MM.1S (cell line): ENCODE measurements at places on chromosomes 6 and 20.

GRCh38 chr6:155253337-155253736 lies 10.5 kb upstream of the CLDN20 start:
- no peak overlapping the region for H3K4me3 ChIP-seq
- no peaks in the 10 kb centered on the region for H3K4me1 ChIP-seq
- no peak overlapping the region for H3K27ac ChIP-seq
- H3K27me3 ChIP-seq = no peaks in the 10 kb centered on the region

DNA sequence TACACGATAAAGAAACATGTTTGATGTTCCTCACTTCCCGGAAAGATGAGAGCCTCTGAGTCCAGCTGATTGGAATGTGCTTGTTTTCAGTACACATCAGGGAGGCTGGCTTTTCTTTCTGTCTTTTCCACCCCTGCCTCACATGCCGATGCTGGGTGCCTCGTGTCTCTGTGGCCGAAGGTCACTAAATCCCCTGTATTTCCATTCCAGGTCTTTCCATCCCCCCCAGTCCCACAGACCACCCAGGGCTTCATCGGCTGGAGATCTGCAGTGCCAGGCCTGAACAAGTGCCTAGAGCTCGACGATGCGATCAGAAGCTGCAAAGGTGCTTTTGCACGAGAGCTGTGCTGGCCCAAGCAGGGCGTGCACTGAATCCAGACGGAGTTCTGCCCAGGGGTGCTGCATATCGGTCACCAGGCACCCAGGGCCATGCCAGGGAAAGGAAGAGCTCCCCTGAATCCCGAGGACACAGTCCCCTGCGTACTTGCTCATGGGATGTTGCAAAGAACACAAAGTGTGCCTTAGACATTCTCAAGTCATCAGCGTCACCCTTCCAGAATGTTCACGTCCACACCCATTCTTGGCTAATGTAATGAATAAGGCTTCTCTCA lies 67.9 kb downstream of the ANKRD60 start:
- H3K36me3 ChIP-seq = no peaks in the 10 kb centered on the region
- no peak overlapping the region for H3K27ac ChIP-seq
- H3K4me3 ChIP-seq = no peak overlapping the region
- peaks cover 90% of the 10 kb centered on the region for H3K27me3 ChIP-seq

DNA sequence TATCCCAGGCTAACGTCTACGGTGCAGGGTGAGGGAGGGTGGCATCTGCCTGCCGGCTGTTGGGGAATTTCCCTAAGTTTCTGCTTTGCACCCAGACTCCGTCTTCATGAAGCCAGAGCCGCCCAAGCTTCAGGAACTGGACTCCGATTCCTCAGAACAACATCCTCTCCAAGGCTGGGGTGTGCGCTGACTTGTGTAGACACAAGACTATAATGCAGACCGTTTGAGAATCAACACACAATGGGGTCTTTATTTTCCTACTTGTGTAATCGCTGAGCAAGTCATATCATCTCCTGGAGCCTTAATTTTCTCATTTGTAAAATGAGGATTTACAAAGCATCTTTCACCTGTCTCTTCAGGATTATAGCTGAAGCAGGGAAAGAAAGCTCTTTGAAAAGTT lies 160.5 kb upstream of the AGPAT4 start:
- no peak overlapping the region for H3K27ac ChIP-seq
- H3K36me3 ChIP-seq = no peaks in the 10 kb centered on the region
- no peak for DNase-seq
- no peaks in the 10 kb centered on the region for H3K27me3 ChIP-seq

- H3K4me3 ChIP-seq = no peak overlapping the region
- no peak overlapping the region for H3K27ac ChIP-seq
- H3K4me1 ChIP-seq = no peaks in the 10 kb centered on the region
- no peaks in the 10 kb centered on the region; the same call in 1 of the 2 replicates for H3K36me3 ChIP-seq
These were observed 35.0 kb downstream of the HUS1B start for GRCh38 chr6:621931-622330.

- no peaks in the 10 kb centered on the region for H3K4me1 ChIP-seq
- no peaks in the 10 kb centered on the region for H3K36me3 ChIP-seq
- H3K27me3 ChIP-seq = no peaks in the 10 kb centered on the region
- no peak for DNase-seq
- no peak overlapping the region for H3K4me3 ChIP-seq
These were observed 4.1 kb downstream of the MTRES1 start for GRCh38 chr6:107032051-107032450.

GRCh38 chr6:159505140-159505922 lies 187.7 kb downstream of the SOD2 start:
- H3K27me3 ChIP-seq = no peaks in the 10 kb centered on the region
- DNase-seq = no peak
- no peaks in the 10 kb centered on the region for H3K36me3 ChIP-seq
- no peak overlapping the region for H3K4me3 ChIP-seq
- no peaks in the 10 kb centered on the region for H3K4me1 ChIP-seq

DNA sequence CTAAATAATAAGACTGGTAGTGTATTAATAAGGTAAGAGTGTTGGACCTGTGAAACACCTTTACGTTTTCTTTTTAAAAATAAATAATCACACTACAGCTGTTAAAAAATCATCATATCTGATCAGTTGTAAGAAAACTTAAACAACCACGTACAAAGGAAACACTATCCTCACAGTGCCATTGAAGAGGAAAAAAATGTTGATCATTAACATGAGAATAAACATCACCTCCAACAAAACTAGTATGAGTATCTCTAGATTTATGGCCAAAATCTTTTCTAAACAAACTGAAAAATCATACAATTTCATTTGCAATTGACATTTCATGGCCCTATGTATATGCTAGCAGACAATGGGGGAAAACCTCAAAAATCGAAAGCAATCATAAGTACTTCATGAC lies 590 bp downstream of the EYS start:
- H3K4me1 ChIP-seq = no peaks in the 10 kb centered on the region
- H3K27me3 ChIP-seq = no peaks in the 10 kb centered on the region
- no peak overlapping the region for H3K27ac ChIP-seq
- no peak overlapping the region for H3K4me3 ChIP-seq

GRCh38 chr6:36131511-36132245 lies 1.4 kb downstream of the MAPK13 start:
- no peaks in the 10 kb centered on the region for H3K27me3 ChIP-seq
- H3K27ac ChIP-seq = peak overlapping the region; percentile 98
- no peaks in the 10 kb centered on the region for H3K36me3 ChIP-seq
- H3K4me3 ChIP-seq = peak overlapping the region; percentile 96
- peak; percentile 86 for DNase-seq

DNA sequence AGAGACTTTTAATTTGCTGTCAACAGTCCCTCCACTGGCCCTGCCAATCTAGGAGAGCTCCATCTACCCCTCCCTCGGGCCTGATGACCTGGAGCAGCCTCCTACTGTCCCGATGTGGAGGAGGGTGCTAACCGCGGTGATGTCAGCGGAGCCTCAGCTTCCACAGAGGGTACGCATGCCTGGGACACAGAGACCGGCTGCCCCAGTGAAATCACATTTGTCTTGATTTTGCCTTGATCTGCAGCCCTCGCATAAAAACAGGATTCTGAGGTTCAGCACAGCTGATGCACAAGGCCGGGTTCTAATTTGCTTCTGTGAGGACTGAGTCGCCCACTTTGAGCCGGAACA lies 77.6 kb downstream of the STK35 start:
- no peaks in the 10 kb centered on the region for H3K4me1 ChIP-seq
- DNase-seq = no peak
- no peak overlapping the region for H3K4me3 ChIP-seq
- H3K27me3 ChIP-seq = no peaks in the 10 kb centered on the region

GRCh38 chr6:5205877-5206850 lies 54.6 kb downstream of the LYRM4 start:
- DNase-seq = no peak
- no peak overlapping the region for H3K27ac ChIP-seq
- no peaks in the 10 kb centered on the region for H3K27me3 ChIP-seq

- no peaks in the 10 kb centered on the region for H3K36me3 ChIP-seq
- H3K4me1 ChIP-seq = no peaks in the 10 kb centered on the region
- no peak overlapping the region for H3K27ac ChIP-seq
- no peak overlapping the region for H3K4me3 ChIP-seq
- no peak for DNase-seq
- no peaks in the 10 kb centered on the region for H3K27me3 ChIP-seq
These were observed 100.1 kb upstream of the CCDC28A start for GRCh38 chr6:138673346-138674014.

- H3K27ac ChIP-seq = no peak overlapping the region
- H3K27me3 ChIP-seq = no peaks in the 10 kb centered on the region
- H3K4me3 ChIP-seq = no peak overlapping the region
- no peak for DNase-seq
These were observed 101.1 kb upstream of the CLDN20 start for GRCh38 chr6:155162682-155163081.

GRCh38 chr6:142395266-142395665 lies 93.5 kb downstream of the ADGRG6 start:
- H3K27me3 ChIP-seq = no peaks in the 10 kb centered on the region
- H3K36me3 ChIP-seq = no peaks in the 10 kb centered on the region
- DNase-seq = no peak

DNA sequence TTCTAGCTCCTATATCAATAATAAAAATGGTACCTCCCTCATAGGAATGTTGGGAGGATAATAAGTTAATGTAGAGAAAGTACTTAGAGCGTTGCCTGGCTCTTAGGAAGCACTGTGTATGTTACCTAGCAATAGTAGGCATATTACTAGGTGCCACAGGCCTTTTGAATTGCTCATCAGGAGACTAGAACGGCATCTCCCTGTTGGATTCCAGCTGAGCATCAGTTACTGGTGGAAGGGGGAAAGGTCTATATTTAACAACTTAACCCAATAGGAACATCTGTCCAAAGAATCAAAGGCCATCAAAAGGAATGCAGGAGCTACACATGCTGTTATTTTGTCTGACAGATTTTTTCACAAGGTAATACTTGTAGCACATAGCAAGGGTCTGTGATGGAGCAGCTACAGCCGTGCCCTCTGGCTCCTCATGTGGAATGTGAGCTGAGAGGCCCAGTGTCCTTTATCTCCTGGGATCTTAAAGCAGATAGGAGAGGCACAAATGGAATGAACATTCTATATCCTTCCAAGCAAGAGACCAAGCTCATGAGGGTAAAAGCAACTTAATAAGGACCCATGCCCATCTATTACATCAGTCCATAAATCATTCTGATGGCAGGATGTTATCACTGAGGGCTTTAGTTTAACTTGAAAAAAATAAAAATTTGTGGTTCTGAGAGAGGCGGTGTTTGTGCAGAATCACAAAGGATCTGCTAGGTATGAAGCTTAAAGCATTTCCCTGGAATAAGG lies 184.9 kb upstream of the LAMP5 start:
- no peaks in the 10 kb centered on the region for H3K27me3 ChIP-seq
- H3K4me3 ChIP-seq = no peak overlapping the region
- no peak overlapping the region for H3K27ac ChIP-seq

- no peak overlapping the region for H3K27ac ChIP-seq
- H3K27me3 ChIP-seq = peaks cover 16% of the 10 kb centered on the region
- DNase-seq = no peak
- no peaks in the 10 kb centered on the region for H3K36me3 ChIP-seq
These were observed 11.4 kb downstream of the FOXS1 start for GRCh38 chr20:31833931-31834521.

DNA sequence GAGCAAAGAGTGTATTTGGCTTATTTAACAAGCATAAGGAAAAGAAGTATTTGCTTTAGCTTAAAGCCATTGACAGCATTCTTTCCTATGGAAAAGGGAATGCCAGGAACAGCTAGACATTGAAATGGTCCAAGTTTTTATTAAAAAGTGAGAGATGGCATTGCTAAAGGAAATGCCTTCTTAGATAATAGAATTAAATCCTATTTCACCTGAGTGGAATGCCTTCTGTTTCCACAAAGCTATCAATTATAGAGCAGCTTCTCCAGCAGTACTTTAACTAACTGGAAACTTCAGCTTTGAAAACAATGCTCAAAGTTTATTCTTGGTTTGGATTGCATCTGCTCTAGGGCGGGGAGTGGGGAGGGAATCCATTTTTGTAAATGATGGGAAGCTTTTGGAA lies 85.1 kb upstream of the CNKSR3 start:
- no peaks in the 10 kb centered on the region for H3K27me3 ChIP-seq
- DNase-seq = no peak
- no peaks in the 10 kb centered on the region for H3K36me3 ChIP-seq
- no peaks in the 10 kb centered on the region for H3K4me1 ChIP-seq
- no peak overlapping the region for H3K4me3 ChIP-seq

GRCh38 chr6:161246725-161247124 lies 27.1 kb downstream of the AGPAT4 start:
- no peak overlapping the region for H3K4me3 ChIP-seq
- H3K4me1 ChIP-seq = no peaks in the 10 kb centered on the region
- no peaks in the 10 kb centered on the region for H3K27me3 ChIP-seq
- no peak overlapping the region for H3K27ac ChIP-seq

GRCh38 chr20:63017826-63018411 lies 11.2 kb upstream of the BHLHE23 start:
- H3K4me1 ChIP-seq = peaks cover 3% of the 10 kb centered on the region
- no peak for DNase-seq
- H3K27ac ChIP-seq = no peak overlapping the region
- peaks cover 73% of the 10 kb centered on the region for H3K27me3 ChIP-seq
- no peaks in the 10 kb centered on the region for H3K36me3 ChIP-seq
